ENCODE measurements at places on chromosomes 5 and 9.

DNA sequence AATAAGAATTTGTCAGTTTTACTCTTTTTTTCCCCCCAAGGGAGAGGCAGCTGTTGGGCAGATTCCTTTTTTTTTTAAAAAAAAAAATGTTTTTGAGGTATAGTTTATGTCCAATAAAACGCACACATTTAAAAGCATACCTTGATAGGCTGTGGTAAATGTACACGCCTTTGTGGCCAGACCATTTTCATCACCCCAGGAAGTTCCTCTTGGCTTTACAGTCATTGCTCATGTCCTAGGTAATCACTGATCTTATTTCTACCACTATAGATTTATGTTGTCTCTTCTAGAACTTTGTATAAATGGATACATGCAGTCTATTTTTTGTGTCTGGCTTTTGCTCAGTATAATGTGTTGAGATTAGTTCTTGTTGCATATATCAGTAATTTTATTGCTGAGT is 9.8 kb downstream of the SUB1 start:
- DNase-seq, result no peak

GRCh38 chr5:76849419-76850291 is at the start of gene S100Z:
Gene S100Z (plus strand): TSS chr5:76850014. CDS start chr5:76875360, 25,346 bp downstream.
- DNase-seq, result no peak

DNA sequence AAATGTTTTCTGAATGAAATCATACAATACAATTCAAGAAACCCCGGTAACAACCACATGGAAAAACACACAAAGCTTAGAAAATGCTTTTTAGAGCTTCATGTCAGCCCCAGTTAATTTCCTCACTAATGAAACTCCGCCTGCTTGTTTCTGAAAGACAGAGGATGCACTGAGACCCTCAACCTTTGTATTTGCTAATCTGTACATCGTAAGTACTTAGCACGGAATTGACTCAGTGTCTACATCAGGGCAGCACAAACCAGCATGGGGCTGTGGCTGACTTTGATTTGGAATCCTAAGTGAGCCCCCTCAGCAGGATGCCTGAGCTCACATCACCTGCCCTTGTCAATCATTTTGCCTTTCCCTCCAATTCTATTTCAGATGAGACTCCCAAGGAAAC is 499.1 kb upstream of the MPDZ start:
- no peak for DNase-seq

GRCh38 chr9:83792746-83793145 is 24.8 kb downstream of the GKAP1 start:
- no peak for DNase-seq

DNA sequence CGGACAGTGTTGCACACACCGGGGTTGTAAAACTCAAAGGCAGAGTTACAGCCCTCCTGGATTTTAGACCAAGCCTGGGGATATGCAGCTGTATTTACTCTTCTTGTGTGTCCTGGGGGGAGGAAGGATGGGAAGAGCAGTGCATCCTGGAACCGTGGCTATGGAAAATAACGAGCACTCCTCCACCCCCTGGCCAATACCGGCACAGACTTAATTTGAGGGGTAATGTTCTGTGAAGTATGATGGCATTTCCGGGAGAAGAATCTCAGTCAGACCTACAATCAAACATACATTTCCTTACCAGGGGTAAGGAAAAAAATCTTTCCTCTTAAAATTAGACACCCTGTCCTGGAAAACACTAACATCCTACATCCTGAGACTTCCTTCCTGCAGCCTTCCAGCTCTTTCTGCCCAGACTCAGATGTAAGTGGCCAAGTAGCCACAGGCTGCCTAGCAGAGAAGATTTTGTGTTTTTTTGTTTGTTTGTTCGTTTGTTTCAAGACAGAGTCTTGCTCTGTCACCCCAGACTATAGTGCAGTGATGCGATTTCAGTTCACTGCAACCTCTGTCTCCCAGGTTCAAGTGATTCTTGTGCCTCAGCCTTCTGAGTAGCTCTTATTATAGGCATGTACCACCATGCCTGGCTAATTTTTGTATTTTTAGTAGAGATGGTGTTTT is 11.0 kb upstream of the ERMP1 start:
- no peak for DNase-seq

DNA sequence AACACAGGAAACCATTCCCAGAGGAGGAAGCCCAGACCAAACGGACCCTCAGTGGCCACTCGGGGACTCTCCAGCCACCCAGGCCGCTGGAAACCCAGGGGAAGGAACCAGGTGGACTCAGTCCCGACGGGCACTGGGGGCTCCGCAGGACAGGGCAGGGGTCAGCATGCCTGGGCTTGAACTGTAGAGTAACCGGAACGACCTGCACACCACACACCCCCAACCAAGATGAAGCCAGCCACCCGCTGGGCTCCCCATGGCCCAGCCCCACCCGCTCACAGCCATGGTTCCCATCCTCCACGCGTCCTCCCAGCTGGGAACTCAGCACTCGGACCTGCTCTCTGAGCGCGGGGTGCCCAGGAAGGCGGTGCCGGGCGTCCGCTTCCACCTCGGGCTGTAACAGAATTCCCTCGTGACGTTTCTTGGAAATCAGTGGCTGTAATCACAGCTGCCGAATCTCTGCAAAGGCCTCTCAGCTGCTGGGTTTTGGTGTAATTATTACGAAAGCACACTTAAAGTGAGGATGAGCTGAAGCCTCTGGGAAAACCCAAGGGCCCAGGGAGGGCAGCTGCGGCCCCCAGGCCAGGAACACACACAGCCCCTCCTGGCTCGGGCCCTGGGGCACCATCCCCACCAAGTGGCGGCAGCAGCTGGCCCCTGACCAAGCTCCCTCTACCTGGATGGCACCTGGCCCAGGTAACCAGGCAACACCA is 13.8 kb downstream of the NACC2 start:
- no peak for DNase-seq

- DNase-seq, result no peak
These were observed 48.0 kb downstream of the ZNF366 start for GRCh38 chr5:72459089-72459661.

All from mesothelial cell of epicardium (in vitro differentiated cells).